ENCODE measurements at places on chromosomes 12 and 14.
A peak's percentile ranks its signal among the peaks of the same experiment; 100 is the strongest.

DNA sequence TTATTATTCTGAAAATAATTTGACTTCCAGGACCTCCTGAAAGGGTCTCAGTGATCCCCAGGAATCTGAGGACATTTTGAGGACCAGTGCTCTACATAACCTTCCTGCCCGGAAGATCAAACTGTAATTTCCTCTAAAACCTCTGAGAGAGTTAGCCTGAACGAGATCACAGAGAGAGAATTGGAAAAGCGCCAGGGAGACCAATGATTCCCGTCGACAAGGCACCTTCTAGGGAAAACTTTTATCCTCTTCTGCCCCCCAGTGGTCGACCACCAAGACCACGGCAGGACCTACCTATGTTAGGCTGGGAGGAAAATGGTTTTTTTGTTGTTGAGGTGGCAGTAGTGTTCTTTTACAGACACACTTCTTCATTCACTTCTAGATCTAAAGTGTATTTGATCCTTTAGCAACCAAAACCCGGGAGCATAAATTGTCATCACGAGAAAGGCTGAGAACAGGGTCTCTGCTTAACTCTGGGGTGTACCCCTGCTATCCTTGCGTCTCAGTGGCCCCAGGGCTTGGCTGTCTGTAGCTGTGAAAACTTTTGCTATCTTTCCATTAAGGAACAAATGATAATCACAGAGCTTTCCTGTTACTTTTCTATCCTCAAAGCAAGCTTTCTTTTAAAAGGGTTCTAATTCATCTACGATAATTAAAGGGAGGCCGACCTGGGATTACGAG, 62.9 kb upstream of the NID2 start:
- DNase-seq: peak; percentile 71

DNA sequence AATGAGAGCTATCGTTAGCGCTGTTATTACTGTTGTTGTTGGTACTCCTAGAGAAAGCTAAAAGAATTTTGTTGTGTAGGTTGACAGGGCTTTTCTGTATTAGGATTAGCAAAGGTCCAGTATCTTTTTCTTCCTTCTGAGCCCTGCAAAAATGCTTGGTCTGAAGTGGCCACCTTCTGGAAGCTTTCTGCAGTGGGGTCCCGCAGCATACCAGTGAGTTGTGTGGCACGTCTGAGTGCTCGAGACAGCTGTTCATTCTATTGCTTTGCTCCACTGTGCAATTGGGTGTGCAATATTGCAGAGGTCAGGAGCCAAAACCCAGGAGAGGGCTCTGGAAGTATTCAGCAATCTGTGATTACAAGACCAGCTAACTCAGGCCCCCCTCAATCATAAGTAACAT, 57.1 kb downstream of the CCDC60 start:
- no peak for DNase-seq

GRCh38 chr12:131897875-131898274, 3.5 kb downstream of the ULK1 start:
- no peak for DNase-seq

GRCh38 chr14:105139212-105139825, 29.3 kb downstream of the JAG2 start:
- no peak for DNase-seq

DNA sequence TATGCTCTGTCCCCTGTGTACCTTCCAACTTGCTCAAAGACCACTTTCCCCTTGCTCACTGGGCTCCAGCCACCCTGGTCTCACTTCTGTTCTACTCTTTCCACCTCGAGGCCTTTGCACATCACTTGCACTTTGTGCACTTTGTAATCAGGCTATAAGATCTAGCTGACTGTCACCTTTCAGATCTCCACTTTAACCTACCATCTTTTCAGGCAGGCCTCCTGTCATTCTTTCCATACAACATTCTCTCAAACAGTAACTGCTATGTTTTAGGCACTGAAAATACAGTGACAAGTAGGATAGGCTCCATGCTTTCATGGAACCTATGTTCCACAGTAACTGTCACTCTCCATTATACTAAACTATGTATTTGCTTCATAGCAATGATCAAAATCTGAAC, 14.0 kb downstream of the CPM start:
- no peak for DNase-seq

- no peak for DNase-seq
Observed at GRCh38 chr12:90572778-90573177, 382.2 kb downstream of the CCER1 start.

DNA sequence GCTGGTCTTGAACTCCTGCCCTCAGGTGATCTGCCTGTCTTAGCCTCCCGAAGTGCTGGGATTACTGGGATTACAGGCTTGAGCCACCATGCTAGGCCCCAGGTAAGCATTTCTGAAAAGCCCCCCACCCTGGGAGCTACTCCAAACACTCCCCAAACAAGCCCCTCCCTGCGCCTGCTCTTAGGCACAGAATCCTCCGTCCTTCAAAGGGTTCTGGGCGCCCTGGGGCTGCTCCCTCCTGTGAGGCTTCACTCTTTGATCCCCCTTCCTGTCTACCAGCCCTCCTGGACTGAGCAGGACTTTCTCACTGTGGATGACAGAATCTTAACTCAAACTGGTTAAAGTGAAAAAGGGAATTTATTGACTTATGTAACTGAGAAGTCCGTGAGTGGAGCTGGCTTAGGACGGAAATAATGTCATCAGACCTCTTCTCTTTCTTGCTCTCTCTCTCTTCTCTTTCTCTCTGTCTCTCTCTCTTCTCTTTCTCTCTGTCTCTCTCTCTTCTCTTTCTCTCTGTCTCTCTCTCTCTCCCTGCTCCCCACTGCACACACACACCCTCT, 66.9 kb upstream of the CLMN start:
- DNase-seq: no peak

DNA sequence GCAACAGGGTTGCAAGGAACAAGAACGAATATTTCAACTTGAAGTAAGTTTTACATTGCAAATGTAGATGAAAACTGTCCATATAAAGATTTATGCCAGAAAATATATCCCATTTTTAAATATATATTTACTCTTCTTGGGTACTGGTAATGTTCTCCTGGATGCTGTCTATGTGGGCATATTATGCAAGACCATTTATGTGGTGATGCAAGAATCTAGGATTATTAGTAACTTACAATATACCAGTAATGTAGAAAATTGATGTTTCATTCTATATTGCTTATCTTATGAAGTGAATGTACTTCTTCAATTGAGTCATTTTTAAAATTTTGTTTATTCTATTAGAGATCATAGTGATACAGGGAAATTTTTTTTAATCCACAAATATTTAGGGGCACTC, 25.1 kb downstream of the FGFR1OP2 start:
- DNase-seq: no peak

GRCh38 chr14:59688224-59689170, 111.9 kb upstream of the CCDC175 start:
- no peak for DNase-seq
